ENCODE measurements at places on chromosomes 11 and 22. TPM values are rescaled to one million over a fixed set of nuclear protein-coding genes. Genes with fewer than 3 reads are reported as not detected.

GRCh38 chr11:41040474-41040873 is 419.0 kb downstream of the LRRC4C start:
- no peak for DNase-seq

The DEFB131B gene
- not detected for total RNA-seq

DNA sequence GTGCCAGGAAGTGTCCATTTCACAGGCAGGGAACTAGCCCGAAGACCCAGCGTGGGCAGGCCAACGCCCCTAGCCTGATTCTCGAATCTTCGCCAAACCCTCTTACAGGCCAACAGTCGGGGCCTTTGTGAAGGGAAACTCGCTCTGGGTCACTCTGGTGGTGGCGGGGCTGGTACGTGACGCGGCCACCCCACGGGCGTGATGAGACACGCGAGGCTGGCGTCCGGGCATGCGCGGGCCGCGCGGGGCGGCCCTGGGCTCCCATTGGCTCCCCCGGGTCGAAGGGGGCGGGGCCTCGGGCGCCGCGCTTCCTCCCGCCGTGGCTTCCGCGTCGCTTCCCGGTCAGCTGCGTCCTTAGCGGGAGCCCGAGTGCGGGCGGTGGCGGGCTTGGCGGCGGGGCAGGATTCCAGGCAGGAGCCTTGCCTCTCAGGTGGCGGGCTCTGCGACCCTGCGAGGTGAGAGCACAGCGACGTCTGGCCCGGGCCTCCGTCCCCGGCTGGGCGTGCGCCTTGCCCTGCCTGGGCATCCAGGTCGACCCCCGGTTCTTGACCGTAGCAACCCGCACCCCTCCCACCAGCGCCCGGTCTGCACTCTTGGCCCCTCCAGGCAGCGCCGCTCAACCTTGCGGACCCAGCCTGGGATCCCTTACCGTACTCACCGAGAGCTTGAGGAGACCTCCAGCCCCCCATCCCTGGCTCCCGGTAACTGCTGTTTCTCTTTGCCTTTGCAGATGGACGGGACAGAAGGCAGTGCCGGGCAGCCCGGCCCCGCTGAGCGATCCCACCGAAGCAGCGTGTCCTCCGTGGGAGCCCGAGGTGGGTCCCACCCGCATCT is at the start of gene FRMD8:
TSS of gene FRMD8 (plus strand) at position 331 of the 834 bp plus-strand sequence. CDS start at position 731, 400 bp downstream.
- DNase-seq, result peak; percentile 90

DNA sequence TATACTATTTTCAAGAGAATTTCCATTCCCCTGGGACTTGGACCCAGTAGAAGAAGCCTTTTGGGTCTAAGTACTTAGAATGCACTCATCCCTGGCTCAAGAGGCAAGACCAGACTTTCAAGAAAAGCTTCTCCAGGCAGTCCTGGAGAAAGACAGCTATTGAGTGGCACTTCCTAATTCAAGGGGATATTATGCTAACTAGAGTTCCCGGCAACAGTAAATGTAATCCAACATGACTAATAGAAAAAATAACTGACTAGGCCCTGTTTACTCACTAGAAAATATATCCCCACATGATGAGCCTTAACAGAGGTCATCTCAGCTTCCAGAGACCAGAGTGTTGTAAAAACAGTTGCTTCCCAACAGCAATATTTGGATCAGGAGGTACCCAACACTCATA is 47.2 kb upstream of the AKIP1 start:
- DNase-seq, result no peak

DNA sequence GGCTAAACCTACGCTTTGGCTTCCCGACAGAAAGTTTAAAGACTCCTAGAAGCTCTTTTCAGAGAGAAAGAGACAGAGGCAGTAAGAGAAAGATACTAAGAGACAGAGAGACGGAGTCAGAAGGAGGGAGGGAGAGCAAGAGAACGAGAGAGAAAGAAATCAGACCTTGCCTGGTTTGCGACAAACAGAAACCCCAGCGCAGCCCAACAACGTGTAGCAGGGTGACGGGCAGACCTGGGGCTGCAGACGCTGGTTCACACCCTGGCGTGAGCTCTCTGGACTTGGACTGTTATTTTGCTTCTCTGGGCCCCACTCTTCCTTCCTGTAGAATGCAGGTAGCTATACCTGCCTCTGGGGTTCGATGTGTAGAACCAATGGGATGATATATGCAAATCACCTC is 244.4 kb upstream of the SYN3 start:
- no peak for DNase-seq

GRCh38 chr11:44574610-44575287 is 9.3 kb downstream of the CD82 start:
- peak; percentile 72 for DNase-seq

- no peak for DNase-seq
Observed at GRCh38 chr11:35253237-35253636, 114.3 kb downstream of the CD44 start.

- no peak for DNase-seq
Observed at GRCh38 chr11:36449561-36450096, 60.4 kb downstream of the TRAF6 start.

GRCh38 chr11:67649634-67650510 is 658 bp downstream of the ACY3 start:
- no peak for DNase-seq

- DNase-seq, result no peak
Observed at GRCh38 chr11:118636569-118637290, 29.3 kb downstream of the PHLDB1 start.

- DNase-seq, result no peak
Observed at GRCh38 chr11:131811383-131811782, 441.0 kb downstream of the NTM start.

The LIMK2 gene
- 42.0 TPM for total RNA-seq

- DNase-seq, result no peak
Observed at GRCh38 chr11:15963266-15963665, 393.1 kb downstream of the SOX6 start.

The PLET1 gene
- not detected for total RNA-seq

DNA sequence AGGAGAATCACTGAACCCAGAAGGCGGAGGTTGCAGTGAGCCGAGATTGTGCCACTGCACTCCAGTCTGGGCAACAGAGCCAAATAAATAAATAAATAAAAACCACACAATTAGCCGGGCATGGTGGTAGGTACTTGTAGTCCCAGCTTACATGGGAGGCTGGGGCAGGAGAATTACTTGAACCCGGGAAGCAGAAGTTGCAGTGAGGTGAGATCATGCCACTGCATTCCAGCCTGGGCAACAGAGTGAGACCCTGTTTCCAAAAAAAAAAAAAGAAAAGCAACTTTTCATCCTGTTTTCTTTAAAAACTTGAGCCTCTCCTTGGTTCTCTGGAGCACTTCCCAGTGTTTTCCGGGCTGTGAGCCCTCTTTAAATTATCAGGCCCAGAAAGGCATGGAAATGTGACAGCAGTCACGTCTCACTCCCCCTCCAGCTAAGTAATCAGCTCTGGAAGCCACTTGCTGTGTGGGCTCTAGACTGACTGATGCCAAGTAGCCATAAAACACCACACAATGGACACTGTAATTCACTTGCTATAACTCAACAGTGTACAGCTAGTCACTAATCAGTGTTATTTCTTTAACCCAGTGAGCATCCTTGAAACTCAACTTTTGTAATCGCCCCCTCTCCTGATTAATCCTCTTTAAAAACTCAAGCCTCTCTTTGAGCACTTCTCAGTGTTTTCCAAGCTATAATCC is 13.0 kb upstream of the MCHR1 start:
- DNase-seq, result no peak

DNA sequence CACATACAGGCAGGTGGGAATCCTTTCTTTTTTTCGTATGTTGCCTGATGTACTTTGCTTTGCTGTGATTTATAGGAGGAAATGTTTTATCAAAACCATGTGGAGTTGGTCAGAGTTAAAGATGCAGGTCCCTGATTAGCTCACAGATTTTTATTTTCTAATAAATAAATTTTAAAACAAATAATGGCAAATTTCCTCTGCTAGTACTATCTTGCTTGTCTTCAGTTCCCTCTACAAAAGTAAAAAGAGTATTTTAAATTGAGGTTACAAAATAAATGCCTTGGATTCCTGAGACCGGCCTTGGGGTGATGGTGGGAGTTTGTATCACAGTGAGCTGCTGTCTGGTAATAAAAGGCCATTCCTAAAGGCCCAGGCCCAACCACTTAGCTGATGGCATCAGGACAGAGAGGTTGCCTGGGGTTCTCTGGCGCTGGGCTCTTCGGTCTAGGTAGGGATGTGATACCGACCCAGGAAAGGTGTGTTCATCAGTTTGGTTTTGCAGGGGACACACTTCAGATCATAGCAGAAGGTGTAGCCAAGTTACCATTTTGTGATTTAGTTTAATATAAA is 129.0 kb downstream of the TBC1D22A start:
- DNase-seq, result no peak

The RBFOX2 gene
- 4.6 TPM for total RNA-seq

DNA sequence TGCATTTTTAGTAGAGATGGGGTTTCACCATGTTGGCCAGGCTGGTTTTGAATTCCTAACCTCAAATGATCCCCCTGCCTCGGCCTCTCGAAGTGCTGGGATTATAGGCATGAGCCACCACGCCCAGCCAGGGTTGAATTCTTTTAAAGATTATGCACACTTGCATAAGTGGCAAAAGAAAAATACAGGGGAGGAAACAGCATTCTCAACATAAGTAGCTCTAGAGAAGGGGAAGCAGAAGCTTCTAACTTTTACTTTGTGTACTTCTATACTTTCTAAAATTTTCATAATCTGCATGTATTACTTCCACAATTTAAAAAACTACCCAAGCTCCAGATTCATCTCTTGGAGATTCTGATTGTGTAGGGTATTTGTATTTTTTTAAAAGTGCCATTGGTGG is 108.0 kb downstream of the SLC1A2 start:
- DNase-seq, result no peak

- peak; percentile 92 for DNase-seq
Observed at GRCh38 chr22:50526108-50526833, 873 bp upstream of the SCO2 start.

- peak; percentile 89 for DNase-seq
Observed at GRCh38 chr11:129814244-129815014, 1.2 kb upstream of the TMEM45B start.

DNA sequence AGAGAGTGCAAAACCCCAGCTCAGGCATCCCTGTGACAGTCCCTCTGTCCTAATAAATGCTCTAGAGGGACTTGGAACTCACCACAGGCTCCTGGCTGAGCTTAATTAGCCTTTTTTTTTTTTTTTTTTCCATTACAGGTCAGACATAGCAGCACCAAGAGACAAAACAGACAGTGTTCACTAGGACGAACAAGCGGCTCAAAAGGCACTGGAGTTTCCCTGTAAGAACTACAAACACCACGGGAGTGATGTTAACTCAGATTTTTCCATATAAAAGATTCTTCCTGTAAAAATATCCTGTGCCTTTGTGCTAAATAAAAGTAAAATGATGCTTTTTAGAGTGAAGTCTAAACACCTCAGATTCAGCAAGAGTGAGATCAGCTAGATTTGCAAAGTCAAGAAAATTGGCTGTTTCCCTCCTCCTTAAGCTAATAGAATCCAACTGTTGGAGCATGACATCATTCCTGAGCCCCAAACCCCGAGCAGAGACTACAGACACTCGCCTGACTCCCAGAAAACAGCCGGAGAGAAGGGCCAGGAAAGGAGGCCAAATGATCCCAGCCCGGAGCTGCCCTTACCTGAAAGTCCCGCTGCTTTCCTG is 101.0 kb upstream of the AKIP1 start:
- no peak for DNase-seq

The SLC1A2 gene
- total RNA-seq, result not detected
